Midbrain (tissue), 1 donor: ENCODE measurements at places on chromosomes 5 and 9.

DNA sequence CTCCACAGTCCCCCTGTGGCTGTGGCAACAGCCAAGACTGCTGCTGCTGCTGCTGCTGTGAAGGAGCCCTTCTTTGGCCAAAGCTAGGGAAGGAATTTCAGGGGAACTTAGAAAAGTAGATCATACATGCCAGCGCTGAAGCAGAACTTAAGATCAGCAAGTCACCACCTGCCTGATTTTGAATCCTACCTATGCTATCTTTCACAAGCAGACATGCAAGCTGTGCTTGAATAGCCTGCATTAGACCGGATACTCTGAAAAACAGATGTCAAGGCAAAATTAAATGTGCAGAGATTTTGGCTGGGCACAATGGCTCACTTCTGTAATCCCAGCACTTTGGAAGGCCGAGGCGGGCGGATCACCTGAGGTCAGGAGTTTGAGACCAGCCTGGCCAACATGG, 99.3 kb upstream of the ZNF366 start:
- DNase-seq, result no peak

GRCh38 chr9:135840539-135840938, 66.8 kb downstream of the CAMSAP1 start:
- DNase-seq, result no peak

DNA sequence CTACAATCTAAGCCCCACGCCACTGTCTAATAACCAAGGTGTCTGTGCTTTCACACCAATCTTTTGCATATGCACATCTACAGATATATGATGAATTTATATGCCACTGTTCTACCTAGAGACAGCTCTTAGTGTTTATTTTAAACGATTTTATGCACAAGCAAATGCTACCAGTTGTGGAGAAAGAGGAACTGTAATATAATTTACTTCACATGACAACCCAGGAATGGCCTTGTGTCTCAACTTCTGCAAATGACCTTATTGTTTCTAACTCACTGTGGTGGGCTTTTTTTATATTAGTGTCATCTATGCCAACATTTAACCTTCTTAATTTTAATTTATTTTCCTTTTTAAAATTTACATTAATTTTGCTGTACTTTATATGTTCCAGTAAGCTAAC, 531.1 kb upstream of the TLE4 start:
- DNase-seq, result no peak

- DNase-seq, result no peak
Measured at GRCh38 chr5:154713615-154714125, 41.5 kb upstream of the LARP1 start.
